ENCODE measurements at places on chromosomes 3 and 15. TPM values are rescaled to one million over a fixed set of nuclear protein-coding genes. Genes with fewer than 3 reads are reported as not detected.

The GPR149 gene
- not detected for total RNA-seq

The GRAMD1C gene
- 2.5 TPM for total RNA-seq

The CD86 gene
- 0.17 TPM for total RNA-seq

The KIF23 gene
- 30.2 TPM for total RNA-seq

The CHDH gene
- total RNA-seq: 11.0 TPM

The ZSCAN2 gene
- total RNA-seq: 6.3 TPM

The FEZF2 gene
- not detected for total RNA-seq

The NME9 gene
- total RNA-seq: 0.50 TPM

The DNAH1 gene
- total RNA-seq: 1.5 TPM

The BNIP2 gene
- 94.9 TPM for total RNA-seq

All from mammary epithelial cell (primary cell).